ENCODE measurements at places on chromosomes 3 and 15.

DNA sequence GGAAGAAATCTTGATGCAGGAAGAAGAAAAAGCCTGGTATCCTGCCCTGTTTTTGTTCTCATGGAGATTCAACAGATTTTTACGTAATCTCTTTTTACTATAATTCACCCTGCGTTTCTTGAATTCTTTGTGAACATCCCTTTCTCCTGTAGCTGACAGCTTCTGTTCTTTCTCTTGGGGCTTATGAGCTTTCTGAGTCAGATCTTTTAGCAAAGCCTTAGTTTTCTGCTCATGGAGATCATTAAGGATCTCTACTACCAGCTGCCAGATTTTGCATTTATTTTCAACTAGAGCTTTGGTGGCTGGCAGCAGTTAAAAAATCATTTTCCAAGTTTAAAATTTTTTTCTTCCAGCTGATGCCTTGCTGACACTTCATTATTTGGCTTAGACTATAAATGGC is 51.6 kb downstream of the MOBP start:
- no peak for DNase-seq

DNA sequence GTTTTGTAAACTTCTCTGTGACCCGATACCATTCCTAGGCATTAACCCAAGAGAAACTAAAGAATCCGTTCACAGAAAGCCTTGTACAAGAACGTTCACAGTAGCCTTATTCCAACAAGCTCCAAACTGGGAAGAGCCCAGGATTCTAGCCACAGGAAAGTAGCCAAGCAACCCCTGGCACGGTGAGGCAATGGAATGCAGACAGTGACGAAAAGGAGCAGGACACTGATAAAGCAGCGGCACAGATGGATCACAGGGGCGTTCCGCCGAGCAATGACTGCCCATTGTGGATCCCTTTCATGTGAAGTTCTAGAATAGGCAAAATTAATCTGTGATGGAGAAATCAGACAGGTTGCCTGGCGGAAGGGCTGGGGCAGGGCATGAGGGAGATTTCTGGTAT is 198.7 kb upstream of the CHRNA7 start:
- no peak for DNase-seq

DNA sequence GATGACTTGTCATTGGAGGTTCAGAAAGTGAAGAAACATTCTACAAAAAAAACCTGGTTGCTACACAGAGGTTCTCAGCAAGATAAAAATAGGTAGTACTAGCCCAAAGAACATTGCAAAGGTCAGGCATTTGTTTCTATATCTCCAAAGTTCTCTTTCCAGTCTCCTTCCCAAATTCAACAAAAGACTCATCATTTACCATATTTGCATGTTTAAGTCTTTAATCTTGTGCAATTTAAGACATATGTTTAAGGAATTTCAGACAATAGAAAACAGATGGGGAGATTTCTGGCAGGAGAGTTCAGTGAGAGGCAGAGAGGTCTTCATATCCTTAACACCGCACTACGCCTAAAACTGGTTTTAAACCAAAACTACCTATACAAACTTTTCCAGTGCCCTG is 173.8 kb upstream of the THBS1 start:
- no peak for DNase-seq

DNA sequence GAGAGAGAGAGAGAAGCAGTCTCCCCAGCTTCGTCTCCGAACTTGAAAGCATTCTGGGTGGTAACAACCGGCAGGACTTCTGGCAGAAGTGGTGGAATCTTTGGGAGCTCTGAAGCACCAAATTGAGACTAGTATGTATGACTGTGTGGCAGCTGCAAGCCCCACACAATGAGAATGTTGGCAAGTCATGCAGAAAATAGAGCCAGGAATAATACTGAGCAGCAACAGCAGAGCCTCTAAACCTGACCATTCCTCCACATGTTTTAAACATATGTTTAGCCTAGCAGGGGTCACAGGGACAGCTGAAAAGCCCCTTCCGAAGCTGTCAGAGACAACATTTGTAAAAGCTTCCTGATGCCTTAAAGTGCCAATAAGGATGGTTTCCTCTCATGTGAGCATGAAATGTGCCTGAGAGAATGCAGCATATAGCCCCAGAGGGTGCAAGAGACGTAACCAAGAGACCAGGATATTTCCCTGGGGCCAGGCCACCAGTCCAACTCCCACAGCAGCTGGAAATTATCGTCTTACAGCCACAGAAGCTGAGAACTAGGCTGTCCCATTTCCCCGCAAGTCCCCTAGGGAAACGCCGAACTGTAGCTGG is 178.6 kb upstream of the CCDC54 start:
- no peak for DNase-seq

DNA sequence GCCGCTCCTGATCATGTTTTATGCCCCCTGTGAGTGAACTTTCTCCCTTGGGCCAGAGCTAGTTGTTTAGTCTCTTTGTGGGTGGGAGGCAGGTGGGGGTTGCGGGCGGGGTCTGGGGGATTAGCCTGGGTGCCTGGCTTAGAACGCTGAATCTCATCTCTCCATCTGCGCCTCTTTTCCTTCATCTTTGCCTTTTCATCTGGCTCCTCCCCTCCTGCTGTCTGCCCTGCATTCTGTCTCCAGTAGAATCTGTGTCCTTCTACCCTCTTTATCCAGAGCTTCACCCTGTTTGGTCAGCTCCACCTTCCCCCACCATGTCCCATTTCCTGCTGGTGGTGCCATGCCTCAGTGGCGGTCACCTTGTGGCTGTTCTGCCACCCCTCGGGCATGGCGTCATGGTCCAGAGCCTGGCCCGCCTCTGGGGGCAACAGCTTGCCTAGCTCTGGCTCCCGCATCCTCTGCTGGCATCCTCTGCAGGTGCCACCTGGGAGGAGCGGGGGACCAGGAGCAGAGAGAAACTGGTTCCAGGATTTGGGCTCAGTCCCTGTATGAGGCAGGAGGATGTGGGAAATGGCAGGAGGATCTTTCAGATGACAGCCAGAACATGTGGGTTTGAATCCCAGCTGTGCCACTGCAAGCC is 44.3 kb downstream of the PDIA5 start:
- no peak for DNase-seq

GRCh38 chr15:88256279-88257230 is at the start of gene NTRK3:
Gene NTRK3 (minus strand): TSS chr15:88256739. CDS start chr15:88256153, 586 bp downstream.
- DNase-seq: no peak

DNA sequence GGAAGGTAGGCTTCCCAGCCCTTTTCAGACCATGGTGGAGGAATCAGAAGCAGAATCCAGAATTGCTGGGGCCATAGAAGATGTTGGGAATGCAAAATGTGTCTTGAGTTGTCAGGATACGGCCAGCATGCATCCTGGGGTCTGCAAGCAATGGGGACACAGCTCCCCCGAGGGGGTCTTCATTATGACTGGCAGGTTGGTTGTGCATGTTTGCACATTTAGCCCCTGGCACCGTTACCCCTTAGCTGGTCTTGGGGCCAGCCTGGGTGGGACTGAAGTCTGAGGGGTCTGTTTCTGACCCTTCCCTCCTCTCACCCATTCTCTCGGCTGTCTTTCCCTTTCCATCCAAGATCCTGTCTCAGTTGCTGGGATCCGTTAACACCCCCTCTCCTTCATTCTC is 50.7 kb downstream of the STARD5 start:
- no peak for DNase-seq

GRCh38 chr15:65885668-65886218 is 16.5 kb downstream of the RAB11A start:
- no peak for DNase-seq

DNA sequence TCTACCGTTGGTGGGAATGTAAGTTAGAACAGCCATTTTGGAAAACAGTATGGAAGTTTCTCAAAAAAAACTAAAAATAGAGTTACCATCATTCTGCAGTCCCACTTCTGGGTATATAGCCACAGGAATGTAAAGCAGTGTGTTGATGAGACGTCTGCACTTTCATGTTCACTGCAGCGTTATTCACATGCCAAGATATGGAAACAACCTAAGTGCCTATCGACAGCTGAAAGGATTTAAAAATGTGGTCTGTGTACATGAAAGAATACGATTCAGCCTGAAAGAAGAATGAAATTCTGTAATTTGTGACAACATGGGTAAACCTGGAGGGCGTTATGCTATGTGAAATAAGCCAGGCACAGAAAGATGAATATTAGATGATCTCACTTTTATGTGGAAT is 157.7 kb downstream of the THSD4 start:
- no peak for DNase-seq

DNA sequence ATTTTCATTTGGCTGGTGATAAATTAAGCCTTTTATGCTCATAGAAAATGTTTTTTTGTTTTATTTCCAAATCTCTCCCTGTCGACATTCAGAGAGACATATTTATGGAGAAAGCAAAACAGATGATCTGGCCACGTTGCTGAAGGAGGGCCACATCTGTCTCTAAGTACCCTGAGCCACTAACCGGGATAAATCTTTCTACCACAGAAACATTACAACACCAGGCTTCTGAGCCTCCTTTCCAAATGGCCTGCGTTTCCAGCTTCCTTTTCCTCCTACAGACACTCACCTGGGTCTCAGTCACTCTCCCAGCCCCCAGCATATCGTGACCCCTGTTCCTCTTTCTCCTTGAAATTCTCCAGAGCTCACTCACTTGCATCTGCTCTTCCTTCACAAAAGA is 161.0 kb downstream of the ARRDC4 start:
- no peak for DNase-seq

DNA sequence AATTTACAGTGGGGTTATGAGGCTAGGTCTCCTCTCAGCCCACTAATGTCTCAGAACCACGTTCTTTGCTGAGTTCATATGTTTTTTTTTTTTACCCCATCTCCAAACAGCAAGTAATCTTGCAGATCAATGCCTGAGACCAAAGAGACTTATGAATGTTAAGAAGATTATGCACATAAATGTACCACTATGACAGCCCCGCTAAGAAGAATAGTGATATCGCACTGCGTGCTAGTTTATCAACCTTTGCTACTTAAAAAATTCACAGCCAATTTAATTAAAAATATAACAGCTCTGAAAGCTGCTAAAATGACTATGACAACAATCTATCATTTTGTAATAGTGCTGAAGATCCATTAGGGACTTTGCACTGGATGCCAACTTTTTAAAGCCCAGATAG is 739.0 kb upstream of the CFAP20DC start:
- DNase-seq: no peak

GRCh38 chr3:30493911-30494311 is 112.5 kb upstream of the TGFBR2 start:
- DNase-seq: no peak

DNA sequence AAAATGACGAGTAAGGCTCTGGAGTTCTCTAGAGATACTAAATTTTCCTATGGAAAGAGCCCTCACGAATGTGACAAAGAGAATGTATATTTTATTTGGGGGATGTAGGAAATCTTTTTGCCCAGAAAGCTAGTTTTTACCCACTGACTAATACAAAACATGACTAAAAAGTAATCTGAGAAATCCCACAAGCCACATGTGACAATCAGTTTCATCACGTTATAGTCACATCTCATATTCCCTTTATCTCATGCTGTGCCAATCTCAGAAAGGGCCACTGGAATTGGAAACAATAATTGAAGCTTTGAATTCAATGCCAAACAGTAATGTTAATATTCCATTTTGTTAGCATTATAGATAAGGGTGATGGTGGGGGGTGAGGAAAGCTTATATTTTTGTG is 509.0 kb upstream of the GOLIM4 start:
- DNase-seq: no peak

DNA sequence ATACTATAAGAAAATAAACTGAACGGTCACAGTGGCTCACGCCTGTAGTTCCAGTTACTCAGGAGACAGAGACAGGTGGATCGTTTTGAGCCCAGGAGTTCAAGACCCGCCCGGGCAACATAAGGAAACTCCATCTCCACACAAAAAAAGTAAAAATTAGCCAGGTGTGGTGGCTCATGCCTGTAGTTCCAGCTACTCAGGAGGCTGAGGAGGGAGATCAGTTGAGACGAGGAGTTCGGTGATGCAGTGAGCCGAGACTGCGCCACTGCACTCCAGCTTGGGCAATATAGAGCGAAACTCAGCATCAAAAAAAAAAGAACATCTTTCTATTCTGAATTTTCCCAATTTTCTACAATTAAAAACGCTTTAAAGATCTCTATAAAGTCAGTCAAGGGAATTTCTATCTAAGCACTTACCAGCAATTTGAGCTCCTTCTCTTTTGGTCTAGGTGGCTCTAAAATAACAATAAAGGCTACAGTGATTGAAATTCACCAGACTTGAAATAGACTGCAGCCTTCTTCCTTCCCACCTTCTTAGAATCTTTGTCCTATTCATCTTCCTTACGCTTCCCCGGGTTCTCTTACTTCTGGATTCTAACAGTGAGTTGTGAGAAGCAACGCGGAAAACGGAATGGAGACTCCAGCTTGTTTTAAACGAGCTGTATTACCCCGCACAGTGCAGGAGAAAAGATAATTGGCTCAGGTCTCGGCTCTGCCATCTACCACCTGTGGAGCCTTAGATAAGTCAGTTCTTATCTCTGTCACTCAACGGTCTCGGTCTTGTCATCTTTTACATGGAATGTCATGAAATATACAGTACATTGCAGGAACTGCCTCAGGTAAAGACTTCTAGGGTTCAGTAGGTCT is 812 bp upstream of the SEC62 start:
- DNase-seq: no peak

DNA sequence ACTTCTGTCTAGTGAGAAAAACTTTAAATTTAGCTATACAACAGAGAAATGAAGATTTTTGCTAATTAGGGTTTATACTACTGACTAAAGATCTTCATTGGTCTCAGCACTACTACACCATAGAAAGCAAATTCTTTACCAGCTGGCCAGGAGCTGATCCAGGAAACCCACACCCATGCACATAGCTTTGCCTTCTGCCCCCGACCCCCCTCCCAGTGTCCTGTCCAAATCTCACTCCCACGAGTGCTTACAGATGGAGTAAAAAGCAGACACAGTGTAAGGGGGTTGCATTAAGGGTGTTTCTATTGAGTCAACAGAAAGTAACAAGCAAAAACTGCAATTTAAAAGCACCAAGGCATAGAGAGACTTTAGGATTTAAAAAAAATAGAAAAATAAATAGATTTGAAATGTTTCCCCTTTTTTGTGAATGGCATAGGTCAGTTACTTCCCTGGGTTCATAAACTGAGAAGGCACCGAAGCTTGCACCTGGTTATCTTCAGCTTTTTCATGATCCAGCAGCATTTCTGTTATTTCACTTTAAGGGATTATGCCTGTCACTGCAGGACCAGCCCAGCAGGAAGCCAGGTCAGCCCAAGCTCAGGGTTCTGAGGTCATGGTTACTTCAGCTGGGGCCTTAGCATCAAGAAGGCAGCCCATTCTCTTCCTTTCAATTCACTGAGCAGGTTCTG is 124.3 kb downstream of the CTNNB1 start:
- no peak for DNase-seq

DNA sequence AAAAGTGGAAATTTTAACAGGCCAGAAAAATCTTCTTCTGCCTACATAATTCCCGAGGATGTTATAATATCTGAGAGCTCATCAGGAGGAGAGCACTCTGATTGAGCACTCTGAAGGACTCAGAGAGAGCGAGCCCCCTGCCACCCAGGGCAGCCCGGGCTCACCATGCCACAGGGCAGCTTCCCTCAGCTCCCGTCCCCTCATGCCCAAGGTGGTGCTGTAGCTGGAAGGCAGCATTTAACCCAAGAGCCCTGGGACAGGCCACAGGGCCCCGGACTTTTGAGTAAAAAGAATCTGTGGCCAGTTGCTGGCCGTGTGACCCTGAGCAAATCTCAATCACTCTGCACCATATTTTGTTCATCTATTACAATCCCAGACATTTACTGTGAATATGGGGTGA is 23.5 kb upstream of the RAD18 start:
- no peak for DNase-seq

- DNase-seq: no peak
Measured at GRCh38 chr3:149401926-149402310, 24.5 kb upstream of the TM4SF1 start.
